ENCODE measurements at places on chromosomes 2 and 18. TPM values are rescaled to one million over a fixed set of nuclear protein-coding genes. Genes with fewer than 3 reads are reported as not detected.

GRCh38 chr2:2738276-2738675, 407.2 kb upstream of the MYT1L start:
- H3K27me3 ChIP-seq = no peaks in the 10 kb centered on the region
- H3K27ac ChIP-seq = no peak overlapping the region
- no peaks in the 10 kb centered on the region for H3K36me3 ChIP-seq
- no peak for DNase-seq
- H3K4me3 ChIP-seq = no peak overlapping the region

DNA sequence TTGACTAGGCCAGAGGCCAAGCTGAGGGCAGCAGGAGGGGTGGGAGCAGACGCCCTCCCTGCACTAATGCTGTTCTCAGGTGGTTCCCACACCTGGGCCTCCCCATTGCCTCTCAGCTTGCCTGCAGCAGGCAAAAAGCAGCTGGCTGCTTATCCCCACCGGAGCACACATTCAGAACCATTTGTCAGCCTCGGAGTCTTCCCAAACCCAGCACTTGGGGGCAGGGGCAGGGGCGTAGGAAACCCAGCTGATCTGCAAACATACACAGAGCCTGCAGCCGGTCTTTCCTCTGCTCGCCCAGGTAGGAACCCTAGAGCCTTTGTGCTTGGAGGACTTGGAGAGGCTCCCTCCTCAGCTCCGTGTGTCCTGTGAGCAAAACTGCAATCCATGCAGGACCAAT, 249.8 kb downstream of the CYP26B1 start:
- H3K36me3 ChIP-seq = no peaks in the 10 kb centered on the region
- H3K4me3 ChIP-seq = no peak overlapping the region
- H3K27me3 ChIP-seq = no peaks in the 10 kb centered on the region
- H3K27ac ChIP-seq = no peak overlapping the region
- no peak for DNase-seq

GRCh38 chr2:218877331-218877730, 3.3 kb upstream of the WNT10A start:
- peaks cover 99% of the 10 kb centered on the region for H3K27me3 ChIP-seq
- H3K36me3 ChIP-seq = no peaks in the 10 kb centered on the region
- no peak overlapping the region for H3K27ac ChIP-seq
- no peak overlapping the region for H3K4me3 ChIP-seq
- peaks cover 16% of the 10 kb centered on the region for H3K4me1 ChIP-seq

DNA sequence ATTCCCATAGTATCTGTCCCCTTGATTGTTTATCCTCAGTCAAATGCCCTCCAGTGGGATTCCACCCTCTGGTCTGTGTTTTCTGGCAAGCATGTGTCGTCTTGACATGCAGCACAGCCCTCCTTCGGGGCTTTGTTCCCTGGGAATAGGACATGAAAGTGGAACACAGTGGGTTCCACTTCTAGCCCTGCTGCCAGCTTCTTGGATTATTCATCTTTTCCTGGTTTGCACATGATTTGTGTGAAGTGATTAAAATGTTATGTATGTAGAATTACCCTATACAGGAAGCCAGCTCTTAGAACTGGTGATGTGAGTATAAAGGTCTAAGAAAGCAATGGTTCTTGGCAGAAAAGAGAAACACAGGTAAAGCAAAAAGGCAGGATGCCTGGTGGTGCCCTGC, 142.3 kb downstream of the TANC1 start:
- no peak overlapping the region for H3K27ac ChIP-seq
- H3K27me3 ChIP-seq = no peaks in the 10 kb centered on the region

DNA sequence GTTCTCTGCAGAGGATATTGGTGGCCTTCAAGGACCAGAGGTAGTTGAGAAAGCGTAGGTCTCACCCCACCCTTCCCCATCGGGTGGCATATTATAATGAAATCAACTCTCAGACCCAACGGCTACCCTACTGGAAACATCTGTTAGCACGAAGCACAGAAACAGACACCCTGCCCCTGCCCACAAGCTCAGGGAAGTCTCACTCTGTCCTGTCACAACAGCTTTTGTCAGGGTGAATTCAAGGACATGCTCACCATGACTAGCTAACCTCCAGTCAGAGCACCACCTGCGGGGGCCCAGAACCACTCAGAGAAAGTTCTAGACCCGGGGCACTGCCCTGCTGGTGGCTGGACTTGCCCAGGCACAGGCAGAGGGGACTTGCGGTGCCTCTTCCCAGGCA, 3.5 kb upstream of the B3GNT7 start:
- no peak overlapping the region for H3K4me3 ChIP-seq
- no peak overlapping the region for H3K27ac ChIP-seq
- H3K36me3 ChIP-seq = no peaks in the 10 kb centered on the region
- peaks cover 30% of the 10 kb centered on the region for H3K27me3 ChIP-seq
- no peak for DNase-seq

GRCh38 chr2:191951376-191951775, 104.5 kb upstream of the CAVIN2 start:
- no peaks in the 10 kb centered on the region for H3K36me3 ChIP-seq
- no peak overlapping the region for H3K27ac ChIP-seq
- no peak for DNase-seq
- H3K4me1 ChIP-seq = no peaks in the 10 kb centered on the region
- no peaks in the 10 kb centered on the region for H3K27me3 ChIP-seq

GRCh38 chr18:60113396-60113795, 213.6 kb downstream of the PMAIP1 start:
- DNase-seq = no peak
- H3K4me3 ChIP-seq = no peak overlapping the region
- H3K27me3 ChIP-seq = no peaks in the 10 kb centered on the region
- H3K27ac ChIP-seq = no peak overlapping the region
- H3K36me3 ChIP-seq = no peaks in the 10 kb centered on the region
- no peaks in the 10 kb centered on the region for H3K4me1 ChIP-seq

DNA sequence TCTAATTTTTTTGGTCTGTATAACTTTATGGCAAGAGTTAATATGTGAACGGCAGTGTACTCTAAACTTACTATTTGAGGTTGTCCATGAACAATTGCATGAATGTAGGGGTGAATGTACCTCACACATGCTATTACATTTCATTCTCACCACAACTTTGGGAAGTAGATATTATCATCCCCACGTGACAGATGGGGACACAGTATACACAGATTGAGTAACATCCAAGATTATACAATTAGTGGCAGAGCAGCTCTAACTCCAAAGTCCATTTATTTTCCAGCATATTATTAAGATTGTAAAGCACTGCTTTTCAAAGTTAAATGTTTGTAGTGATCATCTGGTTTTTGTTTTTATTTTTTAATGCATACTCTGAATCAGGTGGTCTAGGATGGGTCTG, 622.1 kb upstream of the ZEB2 start:
- H3K27me3 ChIP-seq = no peaks in the 10 kb centered on the region
- no peaks in the 10 kb centered on the region for H3K4me1 ChIP-seq
- H3K4me3 ChIP-seq = no peak overlapping the region
- no peak for DNase-seq
- no peaks in the 10 kb centered on the region for H3K36me3 ChIP-seq

GRCh38 chr2:960061-960736, 9.6 kb downstream of the SNTG2 start:
- H3K27ac ChIP-seq = no peak overlapping the region
- H3K27me3 ChIP-seq = no peaks in the 10 kb centered on the region
- no peaks in the 10 kb centered on the region for H3K36me3 ChIP-seq
- H3K4me1 ChIP-seq = no peaks in the 10 kb centered on the region
- H3K4me3 ChIP-seq = no peak overlapping the region

GRCh38 chr2:2389215-2389614, 58.1 kb upstream of the MYT1L start:
- no peak for DNase-seq
- H3K27ac ChIP-seq = no peak overlapping the region
- no peaks in the 10 kb centered on the region for H3K27me3 ChIP-seq
- no peaks in the 10 kb centered on the region for H3K36me3 ChIP-seq

DNA sequence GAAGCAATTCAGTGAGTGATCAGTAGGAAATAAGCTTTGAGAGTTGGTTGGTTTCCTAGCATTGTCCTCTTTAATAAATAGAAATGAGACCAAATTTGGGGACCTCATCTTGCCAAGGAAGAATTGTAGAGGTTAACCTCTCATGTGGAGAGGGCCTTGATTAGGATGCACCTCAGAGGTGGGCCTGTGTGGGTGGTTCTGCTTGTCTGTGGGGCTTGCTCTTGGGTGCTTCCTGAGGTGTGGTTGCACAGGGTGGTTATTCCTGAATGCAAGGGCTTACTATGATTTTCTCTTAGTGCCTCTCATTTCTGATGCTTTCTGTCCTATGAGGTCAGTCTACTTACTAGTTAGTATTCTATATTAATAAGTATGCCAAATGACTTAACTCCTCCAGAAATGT, 89.6 kb upstream of the MGAT5 start:
- no peak for DNase-seq
- H3K36me3 ChIP-seq = no peaks in the 10 kb centered on the region
- no peak overlapping the region for H3K4me3 ChIP-seq
- H3K27me3 ChIP-seq = no peaks in the 10 kb centered on the region

DNA sequence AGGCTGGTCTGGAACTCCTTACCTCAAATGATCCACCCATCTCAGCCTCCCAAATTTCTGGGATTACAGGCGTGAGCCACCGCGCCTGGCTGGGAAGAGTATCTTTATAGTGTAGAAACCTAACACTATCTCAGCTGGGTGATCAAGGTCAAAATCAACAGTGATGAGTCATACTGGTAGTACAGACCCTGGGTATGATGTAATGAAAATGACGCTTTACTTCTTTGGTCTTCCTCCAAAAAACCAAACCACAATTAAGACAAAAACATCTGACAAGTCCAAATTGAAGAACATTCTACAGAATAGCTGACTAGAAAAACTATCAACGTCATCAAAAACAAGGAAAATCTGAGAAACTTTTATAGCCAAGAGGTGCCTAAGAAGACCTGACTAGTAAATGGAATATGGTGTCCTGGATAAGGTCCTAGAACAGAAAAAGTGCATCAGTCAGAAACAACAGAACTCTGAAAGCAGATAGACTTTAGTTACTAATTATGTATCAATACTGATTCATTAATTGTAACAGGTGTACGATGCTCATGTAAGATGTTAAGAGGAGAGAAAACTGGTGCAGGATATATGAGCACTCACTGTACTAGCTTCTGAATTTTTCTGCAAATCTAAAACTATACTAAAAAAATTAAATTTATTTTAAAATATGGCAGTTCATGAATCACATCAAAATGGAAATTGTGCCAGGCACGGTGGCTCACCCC, 25.4 kb downstream of the PDCL3 start:
- H3K27me3 ChIP-seq = no peaks in the 10 kb centered on the region
- H3K4me3 ChIP-seq = no peak overlapping the region
- H3K27ac ChIP-seq = no peak overlapping the region
- H3K4me1 ChIP-seq = no peaks in the 10 kb centered on the region

DNA sequence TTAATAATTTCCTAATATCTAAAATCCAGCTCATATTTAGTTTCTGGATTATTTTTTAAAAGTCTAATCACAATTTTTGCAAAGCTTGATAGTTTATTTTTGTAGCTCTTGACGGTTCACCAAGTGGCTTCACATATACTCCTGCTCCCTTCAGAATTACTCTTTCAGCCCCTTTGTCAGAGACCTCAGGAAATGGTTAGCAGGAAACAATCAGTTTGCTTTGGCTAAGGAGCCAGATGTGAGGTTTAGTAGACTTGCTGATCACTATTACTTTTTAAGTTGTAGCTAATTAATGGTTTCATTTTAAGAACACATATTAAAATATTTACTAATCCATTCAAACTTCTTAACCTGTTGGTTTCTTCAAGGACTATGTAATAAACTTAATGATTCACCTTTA, 2.3 kb downstream of the RBBP8 start:
- H3K27me3 ChIP-seq = no peaks in the 10 kb centered on the region
- no peak overlapping the region for H3K4me3 ChIP-seq
- no peaks in the 10 kb centered on the region for H3K36me3 ChIP-seq
- H3K4me1 ChIP-seq = peaks cover 5% of the 10 kb centered on the region

Gene TMEM131
- 81.1 TPM for total RNA-seq

Gene ZNF892
- not detected for total RNA-seq

Gene SPP2
- not detected for total RNA-seq

Gene PSMD1
- 74.4 TPM for total RNA-seq

Gene TMEM247
- total RNA-seq = not detected

Gene FAM228A
- total RNA-seq = 0.27 TPM

Data from transverse colon (tissue), 4 donors.